ENCODE measurements at places on chromosomes 4 and X. TPM values are rescaled to one million over a fixed set of nuclear protein-coding genes. Genes with fewer than 3 reads are reported as not detected.

DNA sequence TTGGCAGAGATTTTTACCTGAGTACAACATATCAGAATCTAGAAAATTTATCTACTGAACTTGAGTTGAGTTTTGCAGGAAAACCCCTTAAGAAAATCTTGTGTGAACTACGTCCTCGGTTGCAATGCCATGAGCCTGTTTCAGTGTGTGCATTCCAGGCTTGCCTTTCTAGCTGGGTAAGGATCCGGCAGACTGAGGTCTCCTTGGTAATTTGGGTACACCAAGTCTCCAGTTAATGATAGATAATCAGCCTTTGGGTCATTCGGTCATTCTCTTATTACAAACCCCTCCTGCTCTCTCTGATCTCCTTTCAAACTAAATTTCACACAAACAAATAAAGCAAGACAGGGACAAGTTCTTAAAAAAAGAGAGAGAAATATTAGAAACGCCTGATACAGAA is 5.9 kb upstream of the HAND2 start:
- H3K36me3 ChIP-seq: no peaks in the 10 kb centered on the region
- peaks cover 74% of the 10 kb centered on the region for H3K27me3 ChIP-seq
- no peak overlapping the region for H3K27ac ChIP-seq
- H3K4me1 ChIP-seq: peaks cover 23% of the 10 kb centered on the region

- no peaks in the 10 kb centered on the region for H3K27me3 ChIP-seq
- DNase-seq: peak; percentile 54
- H3K27ac ChIP-seq: no peak overlapping the region
These were observed 53.8 kb upstream of the HGFAC start for GRCh38 chr4:3387943-3388361.

Gene PLP1
- total RNA-seq: not detected

Gene FABP2
- not detected for total RNA-seq

Gene CSAG3
- not detected for total RNA-seq
